Stimulated activated CD8-positive, alpha-beta memory T cell treated with anti-CD3 and anti-CD28 coated beads, Interleukin-4, amount 100 ng/mL, for 1 hour (primary cell): ENCODE measurements at places on chromosomes 5 and 9.

- DNase-seq = no peak
Measured at GRCh38 chr9:73451003-73451402, 299.3 kb downstream of the ANXA1 start.

DNA sequence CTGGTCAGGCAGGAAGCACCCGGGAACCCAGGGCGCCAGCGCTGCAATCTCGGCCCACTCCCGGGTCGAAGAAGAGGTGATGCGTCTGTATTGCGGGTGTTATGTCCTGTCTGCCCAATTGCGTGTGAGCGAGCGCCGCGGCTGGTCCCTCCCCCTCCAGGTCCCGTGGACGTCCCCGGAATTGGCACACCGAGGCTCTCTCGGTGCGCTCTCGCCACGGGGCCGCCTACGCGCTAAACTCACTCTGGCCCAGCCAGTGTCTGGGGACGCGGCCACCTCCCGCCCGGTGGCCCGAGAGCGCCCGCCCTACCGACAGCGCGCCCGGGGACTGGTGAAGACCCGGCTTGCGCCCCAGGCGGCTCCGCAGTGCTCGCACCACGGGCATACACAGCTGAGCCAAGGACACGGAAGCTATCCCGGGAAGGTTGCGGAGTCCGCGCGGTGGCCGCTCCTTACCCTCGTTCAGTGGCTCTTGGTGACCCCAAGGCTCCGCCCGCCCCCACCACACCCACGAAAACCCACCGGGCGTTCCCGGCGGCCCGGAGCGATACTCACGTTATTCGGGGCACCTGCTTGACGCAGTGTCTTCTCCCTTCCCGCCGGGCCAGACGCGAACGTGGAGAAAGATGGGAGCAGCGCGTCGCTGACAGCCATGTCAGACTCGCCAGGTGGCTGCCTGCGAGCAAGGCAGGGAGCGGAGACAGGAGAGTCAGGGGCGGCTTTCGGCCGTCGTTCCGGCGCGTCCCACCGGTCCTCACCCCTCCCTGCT, 1.0 kb downstream of the KLF4 start:
- DNase-seq = no peak

DNA sequence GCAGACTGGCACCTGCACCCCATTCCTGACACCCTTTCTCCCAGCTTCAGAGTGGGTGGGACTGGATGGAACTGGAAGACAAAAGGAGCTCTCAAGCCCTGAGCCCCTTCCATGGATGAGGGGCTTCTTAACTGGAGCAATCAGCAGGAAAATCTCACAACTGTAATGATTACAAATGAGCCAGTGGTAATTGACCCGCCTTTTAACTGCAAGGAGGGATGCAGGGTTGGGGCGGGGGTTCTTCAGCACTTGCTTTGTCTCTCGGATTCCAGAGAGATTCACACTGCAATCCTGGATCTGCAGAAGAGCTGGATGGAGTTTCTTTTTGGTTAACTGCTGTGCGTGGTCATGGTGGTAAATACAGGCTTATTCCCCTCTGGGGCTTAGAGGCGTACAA, 160.1 kb upstream of the SHB start:
- DNase-seq = no peak

- no peak for DNase-seq
Measured at GRCh38 chr5:137858223-137858916, 9.3 kb upstream of the MYOT start.

GRCh38 chr5:4882186-4882585, 257.9 kb upstream of the ADAMTS16 start:
- DNase-seq = no peak

DNA sequence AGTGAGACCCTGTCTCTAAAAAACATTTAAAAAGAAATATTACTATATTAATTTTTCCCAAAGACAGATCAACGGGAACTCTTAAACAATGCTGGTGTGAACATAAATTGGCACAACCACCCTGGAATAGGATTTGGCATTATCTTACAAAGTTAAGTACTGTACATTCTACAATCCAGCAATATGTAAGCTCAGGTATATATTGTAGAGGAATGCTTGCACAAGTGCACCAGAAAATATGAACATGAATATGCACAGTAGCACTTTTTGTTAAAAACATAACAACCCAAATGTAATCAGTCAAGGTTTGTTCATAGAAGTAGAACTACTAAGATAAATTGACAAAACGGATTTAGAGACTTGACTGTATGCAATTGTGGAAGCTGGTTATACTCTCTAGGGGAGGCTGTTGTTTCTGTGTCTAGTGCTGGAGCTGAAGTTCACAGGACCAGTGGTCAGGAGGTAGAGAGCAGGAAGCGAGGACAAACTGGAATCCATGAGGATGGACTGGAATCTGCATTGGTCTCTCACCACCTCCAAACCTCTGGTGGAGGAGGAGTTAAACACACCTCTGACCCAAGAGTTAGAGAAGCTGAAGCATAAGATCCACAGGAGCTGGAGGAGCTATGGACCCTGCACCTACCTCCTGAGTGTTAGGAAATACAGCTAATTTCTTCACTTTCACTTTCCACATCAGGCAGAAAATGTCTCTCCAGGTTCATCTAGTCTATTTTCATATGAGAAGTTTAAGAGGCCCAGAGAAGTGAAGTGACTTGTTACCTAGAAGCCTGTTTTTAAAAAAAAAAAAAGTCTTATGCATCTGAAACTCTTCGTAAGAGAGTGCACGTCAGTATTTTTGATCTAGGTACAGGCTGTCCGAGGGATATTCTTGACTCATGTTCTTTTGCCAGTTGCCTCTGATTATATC, 20.3 kb upstream of the RIC1 start:
- DNase-seq = no peak

DNA sequence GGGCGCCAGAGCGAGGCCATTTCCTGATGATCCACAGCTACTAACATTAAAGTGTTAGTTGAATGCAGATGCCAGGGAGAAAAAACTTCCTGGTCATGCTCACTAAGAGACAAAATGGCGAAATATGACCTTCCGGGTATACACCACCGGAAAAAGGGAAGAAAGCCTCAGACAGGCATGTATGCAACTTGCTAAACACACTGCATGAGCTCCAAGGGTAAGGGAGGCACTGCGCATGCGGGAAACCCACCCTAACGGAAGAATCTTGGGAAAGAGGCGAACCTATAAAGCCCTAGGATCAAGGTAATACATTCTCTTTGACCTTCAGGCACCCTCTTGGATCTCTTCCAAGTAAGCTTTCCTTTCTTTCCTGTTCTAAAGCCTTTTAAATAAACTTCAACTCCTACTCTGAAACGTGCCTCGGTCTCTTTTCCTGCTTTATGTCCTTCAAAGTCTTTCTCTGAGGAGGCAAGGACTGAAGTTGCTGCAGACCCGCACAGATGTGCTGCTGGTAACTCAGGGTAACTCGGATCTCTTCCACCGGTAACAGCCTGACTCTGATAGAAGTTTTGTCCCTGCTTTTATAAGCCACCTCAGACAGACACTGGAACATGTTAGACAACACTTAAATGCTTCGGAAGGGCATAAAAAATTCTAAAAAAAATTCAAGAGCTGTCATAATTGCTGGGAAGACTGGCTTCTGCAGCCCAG, 64.9 kb downstream of the DTWD2 start:
- DNase-seq = no peak

- DNase-seq = no peak
Measured at GRCh38 chr9:126587187-126588185, 26.2 kb upstream of the LMX1B start.

GRCh38 chr9:71920456-71921189, 9.2 kb downstream of the C9orf85 start:
- DNase-seq = no peak

- DNase-seq = no peak
Measured at GRCh38 chr5:43150748-43151147, 30.0 kb downstream of the ZNF131 start.

DNA sequence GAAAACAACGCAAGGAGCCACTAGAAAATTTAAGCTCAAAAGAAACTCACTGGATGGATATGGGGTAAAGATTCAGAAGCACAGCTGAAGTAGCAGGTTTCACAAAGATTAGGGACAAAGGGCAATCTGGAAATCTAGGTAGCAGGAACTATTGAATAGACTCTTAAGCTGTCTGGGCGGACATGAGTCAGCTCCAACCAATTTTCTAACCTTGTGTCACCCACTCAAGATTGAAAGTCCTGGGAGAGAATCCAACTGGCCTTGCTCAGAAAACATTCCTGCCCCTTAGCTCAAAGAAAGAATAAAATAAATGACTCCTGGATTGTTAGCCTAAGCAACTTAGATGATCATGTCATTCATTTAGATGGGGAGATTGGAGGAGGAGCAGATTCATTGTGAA, 69.2 kb downstream of the STK32A start:
- DNase-seq = no peak

DNA sequence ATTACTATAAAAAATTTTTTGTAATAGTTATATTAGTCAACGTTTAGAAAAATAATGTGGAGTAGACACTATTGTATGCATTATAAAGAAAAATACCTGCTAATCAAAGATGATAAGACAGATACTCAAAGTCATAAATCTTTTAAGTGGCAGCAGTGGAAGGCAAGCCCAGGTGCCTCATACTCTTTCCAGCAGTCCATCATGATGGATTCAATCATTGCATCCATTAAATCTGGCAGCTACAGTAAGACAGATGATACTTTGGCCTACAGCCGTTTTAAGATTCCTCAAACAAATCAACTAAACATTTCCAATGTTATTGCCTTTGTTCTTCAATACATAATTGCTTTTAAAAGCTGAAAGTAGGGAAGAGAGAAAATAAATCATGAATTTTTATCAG, 1392.9 kb upstream of the NUDT12 start:
- DNase-seq = no peak

GRCh38 chr5:125450771-125451170, 704.3 kb upstream of the ZNF608 start:
- no peak for DNase-seq

DNA sequence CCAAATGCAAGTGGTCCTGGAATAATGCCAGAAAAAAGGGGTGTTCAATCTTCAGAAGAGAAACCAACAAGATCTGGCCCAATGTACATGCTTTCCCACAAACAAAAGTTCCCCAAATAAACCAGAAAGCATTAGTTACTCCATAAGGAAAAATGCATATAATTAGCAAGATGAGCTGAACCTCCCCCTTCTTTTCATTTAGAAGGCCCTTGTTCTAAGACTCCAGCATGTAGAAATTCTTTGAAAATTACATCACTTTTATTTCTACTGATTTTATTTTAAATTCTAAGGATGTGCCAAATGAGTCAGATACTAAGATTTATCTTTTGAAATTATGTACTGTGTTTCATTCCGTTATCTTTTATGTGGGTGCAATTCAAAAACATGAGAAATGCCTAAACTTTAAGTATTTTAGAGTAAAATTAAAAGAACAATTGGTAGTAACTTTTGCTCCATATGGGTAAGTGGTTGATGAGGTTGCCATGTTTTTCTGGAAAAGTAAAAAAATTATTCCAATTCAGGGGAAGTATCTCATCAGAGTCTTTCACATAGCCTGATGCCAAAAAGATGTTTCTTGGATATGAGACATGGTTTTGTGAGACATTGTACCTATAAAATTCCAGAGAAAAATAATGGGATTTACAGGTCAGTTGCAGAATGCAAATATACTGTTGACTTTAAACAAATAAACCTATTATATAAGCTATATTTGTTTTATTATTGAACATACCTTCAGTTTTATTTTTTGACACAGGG, 106.5 kb upstream of the CCDC112 start:
- DNase-seq = no peak

DNA sequence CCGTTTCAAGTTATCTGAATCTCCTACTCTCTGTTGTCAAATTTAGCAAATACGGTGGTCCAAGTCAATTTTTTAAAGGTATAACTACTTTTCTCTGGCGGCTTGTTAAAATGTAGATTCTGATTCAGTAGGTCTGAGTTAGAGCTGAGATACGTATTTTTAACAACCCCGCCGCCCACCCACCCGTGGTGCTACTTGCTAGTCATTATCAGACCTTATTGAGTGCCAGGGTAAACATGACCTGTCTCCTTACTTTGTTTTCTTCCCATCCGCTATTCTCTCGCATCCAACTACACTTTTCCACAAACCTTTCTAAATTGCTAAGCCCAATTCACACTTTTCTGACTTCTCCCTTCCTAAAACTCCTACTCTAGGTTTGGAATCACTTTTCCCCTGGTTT, 694 bp upstream of the PLAA start:
- no peak for DNase-seq

- no peak for DNase-seq
Measured at GRCh38 chr9:13805546-13805945, 508.4 kb downstream of the NFIB start.

DNA sequence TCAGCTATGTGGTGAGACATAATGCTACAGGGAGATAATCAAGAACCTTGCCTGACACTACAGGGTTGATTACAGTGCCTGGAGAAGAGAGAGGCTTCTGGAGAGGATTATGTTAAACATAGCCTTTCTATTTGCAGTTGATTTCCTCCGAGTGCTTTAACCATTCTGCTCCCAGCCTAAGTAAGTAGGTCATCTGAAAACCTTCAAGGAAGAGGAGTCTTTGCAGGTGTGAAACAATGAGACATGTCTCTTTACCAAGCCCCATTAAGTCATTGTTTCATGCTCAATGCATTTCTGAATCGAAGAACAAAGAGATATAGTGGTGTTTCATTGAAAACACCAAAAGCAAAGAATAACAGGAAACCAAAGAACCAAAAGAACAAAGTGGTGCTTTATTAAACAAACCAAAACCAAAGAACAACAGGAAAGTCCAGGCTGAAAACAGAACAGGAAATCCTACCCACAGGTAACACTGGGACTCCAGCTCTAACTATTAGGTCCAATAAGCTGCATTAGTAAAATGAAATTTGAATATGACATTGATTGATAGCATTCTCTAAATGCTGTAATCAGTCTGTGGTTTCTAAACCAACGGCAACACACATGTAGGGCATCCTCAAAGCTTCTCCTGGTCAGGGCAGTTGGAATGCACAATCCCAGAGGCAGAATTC, 113.3 kb upstream of the SPATA31D4 start:
- no peak for DNase-seq

DNA sequence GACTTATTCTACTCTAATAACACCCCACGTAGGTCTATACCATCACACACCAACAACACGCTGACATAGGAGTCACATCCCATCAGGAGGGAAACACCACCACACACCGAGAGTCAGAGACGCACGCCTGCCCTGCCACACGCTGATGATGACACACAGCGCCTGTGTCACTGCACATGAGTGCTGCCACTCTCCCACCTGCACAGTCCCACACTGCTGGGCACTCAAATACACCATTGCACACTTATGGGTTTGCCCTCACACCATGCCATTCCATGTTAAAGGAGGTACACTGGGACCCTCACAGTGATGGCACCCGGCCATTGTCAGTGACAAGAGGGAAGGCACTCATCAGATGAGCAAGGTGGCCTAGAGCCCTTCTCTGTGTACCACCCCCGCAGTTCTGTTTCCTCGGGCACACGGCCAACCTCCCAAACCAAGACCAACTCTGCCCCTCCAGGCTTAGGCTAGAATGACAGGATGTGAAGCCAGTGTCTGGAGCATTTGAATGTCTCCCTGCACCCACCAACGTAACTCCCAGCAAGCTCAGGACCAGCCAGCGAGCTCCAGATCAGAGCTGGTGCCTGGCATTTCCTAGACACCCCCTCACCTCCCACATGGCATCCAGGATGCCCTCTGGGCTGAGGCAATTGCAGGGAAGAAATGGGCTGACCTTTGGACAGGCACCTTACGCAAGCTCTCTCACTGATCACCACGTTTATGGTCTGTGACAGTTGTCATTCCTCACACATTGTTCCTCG, 3.6 kb upstream of the CPLX2 start:
- DNase-seq = no peak

GRCh38 chr5:67842806-67843205, 372.8 kb upstream of the PIK3R1 start:
- no peak for DNase-seq

GRCh38 chr9:32404856-32405255, 20.4 kb downstream of the ACO1 start:
- DNase-seq = no peak

- no peak for DNase-seq
Measured at GRCh38 chr5:131932235-131932634, 13.2 kb downstream of the MEIKIN start.
